ENCODE measurements at places on chromosomes 4 and X.

- DNase-seq = no peak
Measured at GRCh38 chr4:101071241-101071640, 276.1 kb downstream of the PPP3CA start.

DNA sequence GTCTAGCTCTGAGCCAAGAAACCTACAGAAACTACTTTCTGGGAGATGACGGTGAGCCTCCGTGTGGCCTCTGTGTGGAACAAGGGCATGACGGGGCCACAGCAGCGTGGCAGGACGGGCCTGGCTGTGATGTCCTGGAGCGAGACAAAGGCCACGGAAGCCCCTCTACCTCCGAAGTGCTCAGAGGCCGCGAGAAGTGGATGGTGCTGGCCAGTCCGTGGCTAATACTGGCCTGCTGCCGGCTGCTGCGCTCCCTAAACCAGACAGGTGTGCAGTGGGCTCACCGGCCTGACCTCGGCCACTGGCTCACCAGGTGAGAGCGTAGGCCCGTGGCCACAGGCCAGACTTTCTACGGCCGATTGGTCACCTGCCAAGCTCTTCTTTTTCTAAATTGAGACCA is 24.6 kb downstream of the PIGG start:
- no peak for DNase-seq

GRCh38 chrX:46573892-46574773 is 568 bp downstream of the CHST7 start:
- no peak for DNase-seq

- DNase-seq = no peak
Measured at GRCh38 chrX:37995428-37995827, 10.9 kb upstream of the SYTL5 start.

- DNase-seq = no peak
Measured at GRCh38 chr4:141890279-141890678, 253.9 kb downstream of the IL15 start.

GRCh38 chr4:123406872-123407271 is 10.3 kb downstream of the SPRY1 start:
- no peak for DNase-seq

GRCh38 chr4:102256321-102256720 is 89.0 kb downstream of the SLC39A8 start:
- DNase-seq = no peak
